Activated naive CD8-positive, alpha-beta T cell treated with anti-CD3 and anti-CD28 coated beads for 36 hours (primary cell): ENCODE measurements at places on chromosomes 2 and 18. TPM values are rescaled to one million over a fixed set of nuclear protein-coding genes. Genes with fewer than 3 reads are reported as not detected.

GRCh38 chr2:164725542-164725941 lies 104.3 kb upstream of the GRB14 start:
- H3K4me1 ChIP-seq, result no peaks in the 10 kb centered on the region
- no peak overlapping the region for H3K27ac ChIP-seq
- no peaks in the 10 kb centered on the region for H3K36me3 ChIP-seq

DNA sequence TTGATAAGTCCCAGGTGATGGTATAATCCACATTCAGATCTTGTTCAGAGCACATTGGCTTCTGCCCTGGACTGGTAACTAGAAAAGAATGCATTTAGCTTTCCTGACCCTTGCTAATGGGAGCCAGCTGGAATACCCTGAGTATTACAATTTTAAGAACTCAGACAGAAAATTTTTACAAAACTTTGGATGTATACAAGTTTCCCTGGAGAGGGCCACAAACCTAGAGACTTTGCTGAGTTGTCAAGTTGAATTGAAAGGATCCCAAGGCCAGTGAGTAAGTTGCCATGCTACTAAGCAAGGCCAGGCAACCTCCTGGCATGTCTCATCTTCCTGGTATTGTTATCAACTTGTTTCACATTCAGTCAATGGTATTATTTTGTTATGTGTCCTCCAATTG lies 20.0 kb upstream of the NABP1 start:
- no peak overlapping the region for H3K4me3 ChIP-seq
- H3K4me1 ChIP-seq, result no peaks in the 10 kb centered on the region
- H3K27ac ChIP-seq, result no peak overlapping the region

DNA sequence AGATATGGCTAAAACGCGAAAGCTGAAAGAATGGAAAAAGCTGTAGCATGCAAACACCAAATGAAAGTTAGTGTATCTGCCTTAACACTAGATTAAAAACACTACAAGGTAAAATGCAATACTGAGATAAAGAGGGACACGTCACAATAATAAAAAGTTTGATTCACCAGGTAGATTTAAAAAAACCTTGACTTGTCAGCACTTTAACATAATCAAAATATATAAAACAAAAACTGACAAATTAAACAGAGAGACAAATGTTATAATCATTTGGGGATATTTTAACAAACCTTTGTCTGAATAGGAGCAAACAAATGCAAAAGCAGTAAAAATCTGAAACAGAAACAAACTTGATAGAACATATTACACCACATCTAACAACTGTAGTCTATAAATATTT lies 18.3 kb downstream of the TLK1 start:
- no peak overlapping the region for H3K27ac ChIP-seq
- no peak for DNase-seq
- peaks cover 55% of the 10 kb centered on the region for H3K4me1 ChIP-seq
- peaks cover 15% of the 10 kb centered on the region for H3K36me3 ChIP-seq
- no peaks in the 10 kb centered on the region for H3K27me3 ChIP-seq

DNA sequence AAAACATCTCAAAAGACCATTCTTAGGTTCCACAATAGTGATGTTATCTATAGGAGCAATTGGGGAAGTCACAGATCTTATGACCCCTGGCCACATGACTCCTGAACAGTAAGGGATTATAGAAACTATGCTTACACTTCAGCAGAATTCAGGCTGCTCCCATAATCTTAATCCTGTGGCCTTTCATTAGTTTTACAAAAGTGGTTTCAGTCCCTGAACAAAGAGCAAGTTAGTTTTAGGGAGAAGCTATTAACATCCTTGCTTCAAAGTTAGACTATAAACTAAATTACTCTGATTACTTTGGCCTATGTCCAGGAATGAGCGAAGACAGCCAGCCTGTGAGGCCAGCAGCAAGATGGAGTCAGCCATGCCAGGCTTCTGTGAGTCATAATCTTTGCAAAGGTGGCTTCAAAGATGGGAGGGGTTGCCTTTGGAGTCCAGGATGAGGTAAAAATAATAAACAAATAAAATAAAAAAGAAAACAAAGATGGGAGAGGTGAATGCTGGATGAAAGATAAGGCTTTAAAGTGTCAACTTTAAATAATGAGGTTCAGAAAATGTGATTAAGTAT lies 168.7 kb upstream of the NDUFV2 start:
- no peak overlapping the region for H3K27ac ChIP-seq
- H3K36me3 ChIP-seq, result peaks cover 2% of the 10 kb centered on the region
- DNase-seq, result no peak
- no peaks in the 10 kb centered on the region for H3K4me1 ChIP-seq
- no peak overlapping the region for H3K4me3 ChIP-seq

- H3K27ac ChIP-seq, result no peak overlapping the region
- peaks cover 13% of the 10 kb centered on the region for H3K4me1 ChIP-seq
- H3K27me3 ChIP-seq, result peaks cover 52% of the 10 kb centered on the region
Measured at GRCh38 chr2:176491172-176491904, 222.1 kb downstream of the MTX2 start.

DNA sequence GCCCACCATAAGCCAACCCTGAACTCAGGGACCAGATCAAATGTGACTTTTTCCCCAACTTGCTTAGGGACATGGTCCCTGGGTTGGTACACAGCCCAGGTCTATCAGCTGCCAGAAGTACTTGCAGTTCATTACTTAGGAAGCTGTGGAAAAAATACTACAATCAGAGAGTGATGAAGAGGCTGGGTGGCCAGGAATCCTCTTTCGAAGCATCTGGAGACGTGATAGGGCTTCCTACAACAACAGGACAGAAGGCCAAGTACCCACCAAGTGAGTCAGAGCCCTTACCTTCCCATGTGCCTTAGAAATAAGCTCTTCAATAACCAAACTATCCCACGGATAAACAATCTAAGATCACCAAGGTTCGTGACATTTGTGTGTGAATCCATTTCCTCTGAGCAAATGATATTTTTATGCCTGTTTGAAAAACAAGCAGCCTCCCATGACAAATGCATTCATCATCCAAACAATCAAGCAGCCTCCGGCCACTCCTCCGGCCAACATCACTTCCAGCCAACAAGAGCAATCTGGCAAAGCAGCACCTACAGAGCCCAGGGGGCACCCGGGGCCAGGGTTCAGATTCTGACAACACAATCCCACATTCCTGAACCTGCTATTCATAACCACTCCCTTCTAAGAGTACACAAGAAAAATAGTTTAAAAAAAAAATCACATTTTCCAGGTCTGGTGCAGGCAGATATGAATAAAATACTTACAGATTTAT lies 26.4 kb downstream of the TBC1D8 start:
- H3K27me3 ChIP-seq, result peaks cover 7% of the 10 kb centered on the region
- no peak overlapping the region for H3K4me3 ChIP-seq
- H3K27ac ChIP-seq, result no peak overlapping the region
- peaks cover 13% of the 10 kb centered on the region for H3K4me1 ChIP-seq
- no peaks in the 10 kb centered on the region for H3K36me3 ChIP-seq

DNA sequence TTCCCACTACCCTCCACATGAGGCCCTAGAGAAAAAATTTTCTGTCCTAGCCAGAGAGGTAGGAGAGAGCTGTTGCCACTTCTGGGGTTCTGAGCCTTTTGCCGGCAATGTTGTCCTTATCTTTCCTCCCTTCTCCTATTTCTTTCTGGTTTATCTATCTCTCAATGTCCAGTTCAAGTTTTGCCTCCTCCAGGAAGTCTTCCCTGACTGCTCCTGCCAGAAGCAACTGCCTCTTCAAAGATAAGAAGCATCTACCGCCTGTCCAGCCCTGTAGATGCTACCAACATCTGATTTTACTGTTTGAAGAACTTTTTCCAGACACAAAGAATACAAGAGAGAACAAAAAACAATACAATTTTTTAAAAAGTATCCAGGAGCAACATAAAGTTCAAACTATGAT lies 220.8 kb upstream of the KLHL29 start:
- H3K4me3 ChIP-seq, result no peak overlapping the region
- peaks cover 10% of the 10 kb centered on the region for H3K27me3 ChIP-seq
- no peaks in the 10 kb centered on the region for H3K36me3 ChIP-seq
- no peak for DNase-seq
- no peaks in the 10 kb centered on the region for H3K4me1 ChIP-seq

- H3K36me3 ChIP-seq, result no peaks in the 10 kb centered on the region
- no peaks in the 10 kb centered on the region for H3K4me1 ChIP-seq
- H3K4me3 ChIP-seq, result no peak overlapping the region
- H3K27me3 ChIP-seq, result no peaks in the 10 kb centered on the region
- DNase-seq, result no peak
Measured at GRCh38 chr2:128563348-128563687, 244.7 kb upstream of the HS6ST1 start.

DNA sequence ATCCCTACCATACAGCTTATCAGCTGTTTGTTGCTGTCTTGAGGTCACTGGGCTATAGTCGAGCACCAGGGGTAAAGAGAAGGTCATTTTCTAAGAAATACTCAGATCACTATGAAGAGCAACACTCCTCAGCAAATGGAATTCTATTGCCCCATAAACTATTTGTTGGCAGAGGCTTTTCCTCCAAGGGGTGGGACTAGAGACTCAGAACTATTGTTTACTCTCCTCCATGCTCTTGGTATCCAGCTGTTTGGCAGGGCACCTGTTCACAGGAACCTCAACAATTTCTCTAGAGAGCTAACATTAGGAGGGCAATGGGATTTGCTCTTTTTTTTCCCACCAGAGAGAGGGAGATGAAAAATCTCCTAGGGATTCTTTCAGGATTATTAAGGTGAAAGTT lies 249.1 kb upstream of the SPRED2 start:
- no peak overlapping the region for H3K27ac ChIP-seq
- H3K4me3 ChIP-seq, result no peak overlapping the region
- DNase-seq, result no peak
- H3K36me3 ChIP-seq, result no peaks in the 10 kb centered on the region
- no peaks in the 10 kb centered on the region for H3K4me1 ChIP-seq

GRCh38 chr2:207308519-207309224 lies 142.9 kb upstream of the KLF7 start:
- H3K4me1 ChIP-seq, result peaks cover 15% of the 10 kb centered on the region
- H3K36me3 ChIP-seq, result no peaks in the 10 kb centered on the region
- no peak overlapping the region for H3K4me3 ChIP-seq
- no peak overlapping the region for H3K27ac ChIP-seq
- DNase-seq, result no peak
- no peaks in the 10 kb centered on the region for H3K27me3 ChIP-seq

DNA sequence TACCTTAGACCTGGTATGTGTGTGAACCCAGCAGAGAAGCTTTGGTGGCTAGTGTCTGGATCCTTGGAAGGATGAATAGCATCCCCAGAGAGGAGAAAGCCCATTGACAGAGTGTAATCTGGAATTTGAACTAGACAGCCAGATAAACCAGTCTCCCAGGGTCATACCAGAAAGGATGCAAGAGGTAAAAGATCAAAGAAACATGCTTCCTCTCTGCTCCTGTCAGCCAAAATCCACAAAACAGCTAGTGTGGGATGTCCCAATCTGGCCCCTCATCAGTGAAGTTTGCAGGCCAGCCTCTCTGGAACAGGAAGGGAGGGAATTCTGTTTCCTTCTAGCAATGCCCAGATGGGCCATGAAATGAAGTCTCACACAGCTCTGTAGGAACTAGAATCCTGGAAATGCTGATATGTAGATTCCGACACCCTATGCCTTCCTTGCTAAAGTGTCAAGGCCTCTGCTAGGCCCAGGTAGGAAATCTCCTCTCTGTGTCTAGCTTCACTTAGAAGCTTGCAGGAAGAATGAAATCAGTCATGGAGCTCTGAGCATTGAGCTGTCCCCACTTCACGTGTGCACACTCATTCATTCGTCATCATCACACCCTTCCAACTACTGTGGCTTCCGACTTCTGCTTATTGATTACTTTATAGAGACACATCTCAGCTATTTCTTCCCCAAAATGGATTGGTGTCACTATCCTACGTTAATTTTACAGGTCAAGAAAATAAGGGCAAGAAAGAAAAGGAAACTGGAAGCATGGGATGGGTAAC lies 38.0 kb downstream of the EVA1A start:
- no peak for DNase-seq
- no peak overlapping the region for H3K27ac ChIP-seq
- H3K4me1 ChIP-seq, result peaks cover 3% of the 10 kb centered on the region
- H3K4me3 ChIP-seq, result no peak overlapping the region
- H3K36me3 ChIP-seq, result no peaks in the 10 kb centered on the region

DNA sequence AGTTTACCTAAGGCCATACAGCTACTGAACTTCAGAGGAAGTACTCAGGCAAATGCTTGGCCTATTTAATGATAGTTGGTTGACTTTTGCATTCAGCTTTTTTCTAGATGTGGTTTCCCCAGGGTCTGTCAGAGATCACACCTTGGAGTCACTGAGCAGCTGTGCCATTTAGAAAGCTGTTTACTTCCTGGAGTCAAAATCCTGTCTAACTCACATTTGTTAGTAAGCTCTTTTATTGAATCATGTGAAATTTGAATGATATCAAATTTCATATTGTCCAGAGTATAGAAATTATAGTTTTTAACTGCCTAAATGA lies 7.6 kb upstream of the TRIB2 start:
- H3K36me3 ChIP-seq, result peaks cover 4% of the 10 kb centered on the region
- no peak overlapping the region for H3K27ac ChIP-seq
- no peak overlapping the region for H3K4me3 ChIP-seq
- H3K27me3 ChIP-seq, result no peaks in the 10 kb centered on the region

DNA sequence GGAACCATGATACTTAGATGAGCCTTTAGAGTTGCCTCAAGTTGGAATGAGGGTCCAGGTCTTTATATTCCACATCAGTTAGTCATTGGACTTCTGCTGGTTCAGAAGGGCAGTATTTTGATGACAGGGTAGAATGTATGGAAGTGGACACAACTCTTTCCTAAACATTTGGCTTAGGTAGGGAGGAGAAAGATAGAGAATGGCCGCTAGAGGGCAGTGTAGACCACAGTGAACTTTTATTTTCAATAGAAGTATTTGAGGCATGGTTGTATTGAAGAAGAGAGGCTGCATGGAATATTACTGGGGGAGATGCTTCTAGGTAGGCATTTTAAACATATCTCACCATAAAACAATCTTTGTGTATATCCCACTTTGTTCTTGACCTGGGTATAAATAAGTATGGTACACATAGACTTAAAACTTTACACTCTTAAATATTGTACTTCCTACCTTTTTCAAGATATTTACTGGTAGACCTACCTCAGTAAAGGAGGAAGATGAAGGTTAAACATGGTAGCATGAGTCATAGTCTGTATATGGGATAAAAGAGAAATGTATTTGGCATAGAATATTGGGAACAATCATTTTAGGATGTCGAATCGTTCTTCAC lies 497.6 kb upstream of the FAM98A start:
- DNase-seq, result peak; percentile 1
- H3K27ac ChIP-seq, result no peak overlapping the region
- no peaks in the 10 kb centered on the region for H3K27me3 ChIP-seq
- no peaks in the 10 kb centered on the region for H3K4me1 ChIP-seq
- H3K36me3 ChIP-seq, result no peaks in the 10 kb centered on the region
- no peak overlapping the region for H3K4me3 ChIP-seq

GRCh38 chr2:54557601-54558187 lies 101.6 kb downstream of the SPTBN1 start:
- DNase-seq, result peak; percentile 80
- peak overlapping the region; percentile 78 for H3K4me3 ChIP-seq
- H3K27ac ChIP-seq, result peak overlapping the region; percentile 75
- H3K4me1 ChIP-seq, result peaks cover 44% of the 10 kb centered on the region

- H3K27ac ChIP-seq, result no peak overlapping the region
- H3K4me1 ChIP-seq, result no peaks in the 10 kb centered on the region
- DNase-seq, result no peak
- no peak overlapping the region for H3K4me3 ChIP-seq
- no peaks in the 10 kb centered on the region for H3K36me3 ChIP-seq
- H3K27me3 ChIP-seq, result no peaks in the 10 kb centered on the region
Measured at GRCh38 chr2:164523726-164524125, 97.6 kb downstream of the GRB14 start.

GAL3ST2 gene
- total RNA-seq, result not detected

BMPR2 gene
- total RNA-seq, result 8.3 TPM

UGT1A10 gene
- not detected for total RNA-seq

SH3RF3 gene
- 2.2 TPM for total RNA-seq

INHBB gene
- total RNA-seq, result not detected

RESP18 gene
- not detected for total RNA-seq

RIT2 gene
- total RNA-seq, result not detected

SS18 gene
- 53.3 TPM for total RNA-seq

PSMA8 gene
- total RNA-seq, result 3.3 TPM

SMC6 gene
- 22.5 TPM for total RNA-seq

LYG1 gene
- 0.37 TPM for total RNA-seq
